ENCODE measurements at places on chromosomes 4 and X. TPM values are rescaled to one million over a fixed set of nuclear protein-coding genes. Genes with fewer than 3 reads are reported as not detected.

GAGE12C gene
- total RNA-seq, result not detected

DNA sequence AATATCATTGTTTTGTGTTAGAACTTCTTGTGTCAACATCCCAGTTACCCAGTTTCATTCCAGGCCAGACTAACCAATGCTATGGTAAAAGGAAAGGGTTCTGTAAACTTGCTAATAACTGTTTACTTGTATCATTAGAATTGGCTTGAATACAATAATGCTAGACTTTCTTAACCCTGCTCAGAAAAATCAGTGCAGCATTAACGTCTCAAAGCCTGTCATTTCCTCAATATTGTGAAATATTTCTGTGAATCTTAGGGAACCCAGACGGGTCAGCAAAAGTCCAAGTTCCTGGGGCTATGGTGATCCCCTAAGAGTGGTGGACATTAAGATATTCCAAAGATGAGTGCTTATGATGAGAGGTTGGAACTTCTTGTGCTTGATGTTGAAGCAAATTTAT lies 541.2 kb upstream of the MAGEB18 start:
- no peaks in the 10 kb centered on the region for H3K36me3 ChIP-seq
- DNase-seq, result no peak
- H3K27me3 ChIP-seq, result no peaks in the 10 kb centered on the region
- H3K4me3 ChIP-seq, result no peak overlapping the region
- no peaks in the 10 kb centered on the region for H3K4me1 ChIP-seq

DNA sequence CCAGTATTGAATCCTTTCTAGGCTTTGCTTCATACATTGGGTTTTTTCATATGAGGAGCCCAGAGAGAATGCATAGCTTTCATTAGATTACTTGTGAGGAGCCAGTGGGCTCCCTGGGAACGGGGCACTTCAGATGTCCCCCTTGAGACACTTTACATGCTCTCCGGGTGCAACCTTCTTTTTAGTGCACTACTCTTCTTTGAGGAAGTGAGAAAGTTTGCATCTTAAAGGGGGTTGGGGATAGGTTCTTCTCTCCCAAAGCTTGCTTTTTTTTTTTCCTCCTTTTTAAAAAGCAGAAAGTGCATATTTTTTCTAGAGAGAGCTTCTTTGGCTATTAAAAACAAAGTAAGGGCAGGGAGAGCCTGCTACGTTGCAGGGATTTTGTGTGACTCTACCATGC lies 4.3 kb downstream of the HADH start:
- no peak overlapping the region for H3K4me3 ChIP-seq
- H3K27me3 ChIP-seq, result no peaks in the 10 kb centered on the region
- H3K4me1 ChIP-seq, result peaks cover 48% of the 10 kb centered on the region
- no peak for DNase-seq
- no peaks in the 10 kb centered on the region for H3K36me3 ChIP-seq
- H3K27ac ChIP-seq, result no peak overlapping the region

GRCh38 chr4:111535792-111536191 lies 609.5 kb upstream of the FAM241A start:
- no peaks in the 10 kb centered on the region for H3K36me3 ChIP-seq
- no peak overlapping the region for H3K4me3 ChIP-seq
- no peaks in the 10 kb centered on the region for H3K4me1 ChIP-seq
- no peak for DNase-seq
